ENCODE measurements at places on chromosomes 16 and 17. TPM values are rescaled to one million over a fixed set of nuclear protein-coding genes. Genes with fewer than 3 reads are reported as not detected.

SMIM22 gene
- polyA plus RNA-seq, result not detected

CRYBA1 gene
- polyA plus RNA-seq, result not detected

SLC6A2 gene
- not detected for polyA plus RNA-seq

KRT31 gene
- polyA plus RNA-seq, result not detected

GNG13 gene
- polyA plus RNA-seq, result not detected

CDT1 gene
- 0.40 TPM for polyA plus RNA-seq

FBXW10 gene
- polyA plus RNA-seq, result 0.04 TPM

MFAP4 gene
- 19.4 TPM for polyA plus RNA-seq

KCNJ18 gene
- not detected for polyA plus RNA-seq

PYDC1 gene
- not detected for polyA plus RNA-seq

NOXO1 gene
- 0.15 TPM for polyA plus RNA-seq

TMEM92 gene
- polyA plus RNA-seq, result 0.11 TPM

SLC47A1 gene
- polyA plus RNA-seq, result 9.1 TPM

DNA sequence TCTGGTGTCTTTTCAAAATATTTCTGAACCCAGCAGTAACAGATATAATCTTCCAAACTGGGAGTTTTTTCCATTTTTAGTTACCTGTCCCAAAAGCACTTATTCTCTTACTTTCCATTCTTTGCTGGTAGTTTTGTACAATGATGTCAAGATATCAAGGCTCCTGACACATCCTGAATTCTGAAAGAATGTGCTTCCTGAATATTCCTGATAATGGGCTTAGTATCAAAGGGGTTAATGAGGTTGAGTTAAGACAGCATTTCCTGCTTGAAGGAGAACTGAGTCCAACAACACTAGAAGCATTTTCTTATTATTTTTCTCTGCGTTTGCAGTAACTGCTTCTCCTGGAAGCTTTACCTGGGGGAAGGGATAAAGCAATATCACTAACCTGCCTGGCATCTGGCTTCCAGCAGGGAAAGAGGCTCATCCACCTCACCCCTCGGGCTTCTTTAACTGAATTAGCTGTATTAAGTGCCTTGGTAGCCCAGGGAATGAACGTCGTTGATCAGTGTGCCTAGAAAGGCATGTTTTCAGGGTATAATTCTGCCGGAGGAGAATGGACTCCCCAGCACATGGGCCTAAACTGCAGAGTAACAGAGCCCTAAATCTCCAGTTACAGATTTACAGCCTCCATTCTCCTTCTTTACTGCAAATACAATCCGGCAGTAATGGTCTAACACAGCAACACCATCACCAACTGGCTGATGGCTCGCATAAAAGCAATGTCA is 134.4 kb downstream of the SNX11 start:
- no peak for DNase-seq

DNA sequence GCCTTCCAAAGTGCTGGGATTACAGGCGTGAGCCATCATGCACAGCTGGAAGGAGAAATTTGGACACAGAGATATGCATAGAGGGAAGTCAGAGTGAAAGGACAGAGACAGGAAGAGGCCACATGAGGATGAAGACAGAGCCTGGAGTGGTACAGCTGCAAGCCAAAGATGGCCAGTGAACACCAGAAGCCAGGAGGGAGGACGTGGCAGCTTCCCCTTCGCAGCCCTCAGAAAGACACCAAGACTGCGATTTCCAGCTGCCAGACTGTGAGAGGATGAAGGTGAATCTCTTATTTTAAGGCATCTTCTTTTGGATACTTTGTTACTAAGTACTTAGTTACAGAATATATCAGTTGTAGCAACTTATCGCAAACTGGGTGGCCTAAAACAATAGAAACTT is 60.5 kb upstream of the PLCG2 start:
- DNase-seq, result no peak

GRCh38 chr17:35341411-35341992 is 31.9 kb downstream of the SLFN11 start:
- no peak for DNase-seq

GRCh38 chr17:10598621-10599020 is 49.2 kb upstream of the MYH2 start:
- no peak for DNase-seq

DNA sequence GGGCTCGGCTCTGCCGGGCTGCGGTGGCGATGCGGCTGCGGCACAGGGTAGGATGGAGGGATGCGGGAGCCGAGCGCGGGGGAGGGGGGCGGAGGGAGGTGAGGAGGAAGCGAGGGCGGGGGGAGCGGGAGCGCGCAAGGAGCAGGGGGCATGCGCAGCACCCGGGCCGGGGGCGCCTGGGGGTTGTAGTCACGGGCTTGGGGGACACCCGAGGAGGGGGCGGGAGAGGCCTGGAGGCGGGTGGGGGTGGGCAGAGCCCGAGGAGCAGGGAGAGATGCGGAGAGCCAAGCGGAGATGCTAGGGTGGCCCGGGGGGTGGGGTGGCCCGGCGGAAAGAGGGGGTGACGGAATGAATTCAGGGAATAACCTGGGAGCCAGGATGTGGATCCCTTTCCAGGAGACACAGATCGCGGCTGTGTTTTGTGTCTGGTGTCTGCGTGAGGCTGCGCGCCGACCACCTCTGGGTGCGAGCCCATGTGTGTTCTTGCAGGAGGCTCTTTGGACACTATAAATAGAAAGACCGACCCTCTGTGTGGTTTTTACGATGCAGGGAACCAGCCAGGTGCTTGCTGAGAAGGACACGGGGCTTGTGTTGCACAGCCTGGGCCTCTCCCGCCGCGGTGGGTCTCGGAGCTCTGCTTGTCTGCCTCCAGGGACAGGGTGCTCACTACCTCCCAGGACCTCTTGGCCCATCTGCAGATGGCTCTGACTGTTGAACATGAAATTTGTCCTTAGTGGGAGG is at the start of gene STX1B:
TSS of gene STX1B (minus strand) at position 54 of the 741 bp plus-strand sequence. CDS start 242 bp downstream, outside the sequence.
- no peak for DNase-seq

DNA sequence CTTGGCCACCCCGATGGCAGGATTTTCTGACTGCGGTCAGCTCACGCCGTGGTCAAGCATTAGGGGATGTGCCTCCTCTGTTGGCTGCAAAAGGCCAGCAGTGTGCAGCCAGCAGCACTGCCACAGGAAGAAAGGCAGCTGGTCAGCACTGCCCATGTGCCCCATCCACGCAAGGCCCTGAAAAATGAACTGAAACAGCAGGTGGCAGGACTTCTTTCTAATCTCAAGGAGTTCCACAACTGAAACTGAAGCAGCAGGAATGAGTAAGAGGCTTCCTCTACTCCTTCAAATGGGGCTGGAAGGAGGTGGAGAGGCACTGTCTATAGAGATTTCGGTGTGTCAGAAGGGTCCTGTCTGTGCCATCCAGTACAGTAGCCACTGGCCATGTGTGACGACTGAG is 3.2 kb downstream of the ZNF500 start:
- no peak for DNase-seq

DNA sequence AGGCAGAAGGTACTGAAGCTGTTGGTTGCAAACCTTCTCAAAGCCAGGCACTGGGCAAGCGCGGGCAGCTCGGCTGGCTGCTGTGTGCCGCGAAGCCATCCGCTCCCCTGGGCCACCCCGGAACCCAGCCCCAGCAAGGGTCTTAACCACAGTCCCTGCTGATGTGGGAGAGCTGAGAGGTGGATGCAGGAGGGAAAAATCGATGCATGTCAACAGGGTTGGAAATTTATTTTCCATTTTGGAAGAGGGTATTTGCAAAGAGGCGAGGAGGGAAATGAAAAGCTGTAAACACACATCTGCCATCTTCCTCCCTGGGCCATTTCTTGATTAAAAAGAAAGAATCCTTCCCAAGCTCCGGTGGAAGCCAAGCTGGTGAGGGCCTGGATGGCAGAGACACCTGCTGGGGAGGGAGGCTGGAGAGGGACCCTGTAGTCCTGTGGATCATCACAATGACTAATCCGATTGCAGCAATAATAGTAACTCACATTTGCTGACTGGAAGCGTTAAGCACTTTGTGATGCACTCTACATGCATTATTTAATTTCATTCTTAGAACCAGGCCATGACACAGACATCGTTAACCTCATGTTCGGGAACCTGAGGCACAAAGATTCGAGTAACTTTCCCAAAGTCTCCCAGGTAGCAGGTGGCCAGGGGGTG is 13.9 kb upstream of the TBX2 start:
- DNase-seq, result no peak

- peak; percentile 62 for DNase-seq
Observed at GRCh38 chr16:89322321-89323119, 105.0 kb downstream of the ZNF778 start.

GRCh38 chr16:63596716-63597115 is 1525.1 kb downstream of the CDH11 start:
- no peak for DNase-seq

GRCh38 chr16:80305410-80305809 is 235.4 kb upstream of the DYNLRB2 start:
- DNase-seq, result no peak

- DNase-seq, result peak; percentile 45
Observed at GRCh38 chr17:2192367-2193057, 111.1 kb downstream of the SMG6 start.

DNA sequence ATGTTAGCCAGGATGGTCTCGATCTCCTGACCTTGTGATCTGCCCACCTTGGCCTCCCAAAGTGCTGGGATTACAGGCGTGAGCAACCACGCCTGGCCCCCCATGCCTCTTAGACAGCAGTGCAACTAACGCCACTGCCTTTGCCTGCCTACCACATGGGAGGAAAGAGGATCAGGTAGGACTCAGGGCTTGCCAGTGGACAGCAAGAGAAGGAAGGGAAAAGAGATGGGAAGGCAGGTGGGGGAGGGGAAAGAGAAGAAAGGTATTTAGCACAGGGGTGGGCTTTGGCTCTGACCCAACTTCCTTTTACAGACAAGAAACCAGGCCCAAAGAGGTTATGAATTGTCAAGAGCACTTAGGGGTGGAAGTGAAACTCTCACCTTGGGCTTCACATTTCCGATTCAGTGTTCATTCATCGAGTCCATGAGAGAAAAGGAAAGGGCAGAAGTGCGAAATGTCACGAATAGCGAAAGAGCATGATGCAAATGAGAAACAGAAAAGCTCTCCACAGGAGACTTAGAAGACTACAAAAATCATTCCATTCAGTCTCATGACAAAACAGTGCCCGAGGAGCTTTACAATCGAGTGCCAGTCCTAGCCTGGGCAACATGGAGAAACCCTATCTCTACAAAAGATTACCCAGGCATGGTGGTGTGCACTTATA is 36.4 kb downstream of the CDK5R1 start:
- DNase-seq, result no peak

Measured in heart left ventricle (tissue), 16 donors.